NCI-H2171 treated with DMSO at 0.1 percent for 48 hours (cell line): ENCODE measurements at places on chromosomes 2 and 18.

GRCh38 chr18:24918257-24918656 lies 433.7 kb downstream of the ZNF521 start:
- no peak for DNase-seq

- peak; percentile 51 for DNase-seq
Observed at GRCh38 chr18:36568487-36568886, 260.3 kb downstream of the TPGS2 start.

DNA sequence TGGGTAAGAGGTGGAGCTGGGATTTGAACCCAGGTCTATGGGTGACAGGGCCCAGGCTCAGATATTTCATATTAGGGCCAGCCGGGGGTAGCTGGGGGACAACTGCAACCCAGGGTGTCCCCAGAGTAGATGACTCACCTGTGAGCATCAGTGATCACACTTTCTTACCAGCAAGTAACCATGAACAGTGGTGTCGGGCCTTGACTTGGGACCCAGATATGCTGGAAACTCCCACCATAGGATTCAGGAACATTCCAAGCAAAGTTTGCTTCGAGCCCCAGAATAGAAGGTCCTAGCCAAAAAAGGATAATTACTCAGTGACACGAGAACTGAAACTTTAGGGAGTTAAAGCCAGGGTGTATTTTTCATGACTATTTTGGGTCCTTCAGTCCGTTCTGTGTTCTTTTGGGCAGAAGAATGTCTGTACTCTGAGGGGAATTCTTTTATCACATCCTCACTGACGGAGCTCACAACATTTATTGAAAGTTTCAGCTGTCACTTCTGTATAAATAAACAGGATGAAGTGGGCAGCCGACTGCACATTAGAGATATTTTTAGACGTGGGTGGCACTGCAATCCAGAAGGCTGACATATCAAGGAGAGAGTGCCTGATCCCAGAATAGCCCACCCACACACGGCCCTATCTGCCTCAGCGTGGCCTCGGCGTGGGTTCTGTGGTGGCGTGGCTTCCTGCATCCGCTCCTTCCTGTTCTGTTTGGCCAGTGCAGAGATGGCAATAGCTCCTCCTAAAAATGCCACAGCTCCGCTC lies 45.6 kb downstream of the RAMP1 start:
- DNase-seq: no peak

DNA sequence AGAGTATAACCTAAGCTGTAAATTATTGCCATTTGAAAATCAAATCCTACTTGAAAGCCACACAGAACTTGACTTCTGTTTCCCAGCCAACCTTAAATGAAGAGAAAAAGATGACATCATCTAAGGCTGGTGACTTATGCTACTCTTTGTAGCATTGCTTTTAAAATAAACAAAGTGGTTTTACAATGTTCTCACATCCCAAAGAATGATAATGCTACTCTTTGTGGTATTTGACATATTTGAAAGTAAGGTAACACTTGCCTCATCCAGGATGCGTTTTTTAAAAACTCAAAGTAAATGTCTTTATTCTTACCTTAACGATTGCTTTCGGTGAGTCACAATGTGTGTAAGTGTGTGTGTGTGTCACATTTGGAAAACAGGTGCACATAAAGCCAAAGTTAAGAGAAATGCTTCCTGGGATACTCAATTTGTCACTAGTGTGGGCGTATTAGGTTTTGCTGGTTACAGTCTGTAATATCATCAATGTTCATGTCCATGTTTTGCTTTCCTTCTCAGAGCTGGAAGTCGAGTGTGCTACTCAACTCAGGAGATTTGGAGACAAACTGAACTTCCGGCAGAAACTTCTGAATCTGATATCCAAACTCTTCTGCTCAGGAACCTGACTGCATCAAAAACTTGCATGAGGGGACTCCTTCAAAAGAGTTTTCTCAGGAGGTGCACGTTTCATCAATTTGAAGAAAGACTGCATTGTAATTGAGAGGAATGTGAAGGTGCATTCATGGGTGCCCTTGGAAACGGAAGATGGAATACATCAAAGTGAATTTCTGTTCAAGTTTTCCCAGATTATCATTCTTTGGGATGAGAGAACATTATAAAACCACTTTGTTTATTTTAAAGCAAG lies 2.6 kb downstream of the PMAIP1 start:
- DNase-seq: no peak

GRCh38 chr2:62379566-62379965 lies 126.4 kb downstream of the TMEM17 start:
- DNase-seq: no peak

- no peak for DNase-seq
Observed at GRCh38 chr2:209146682-209147320, 277.0 kb upstream of the MAP2 start.

- DNase-seq: no peak
Observed at GRCh38 chr2:11212645-11213044, 57.4 kb downstream of the SLC66A3 start.

DNA sequence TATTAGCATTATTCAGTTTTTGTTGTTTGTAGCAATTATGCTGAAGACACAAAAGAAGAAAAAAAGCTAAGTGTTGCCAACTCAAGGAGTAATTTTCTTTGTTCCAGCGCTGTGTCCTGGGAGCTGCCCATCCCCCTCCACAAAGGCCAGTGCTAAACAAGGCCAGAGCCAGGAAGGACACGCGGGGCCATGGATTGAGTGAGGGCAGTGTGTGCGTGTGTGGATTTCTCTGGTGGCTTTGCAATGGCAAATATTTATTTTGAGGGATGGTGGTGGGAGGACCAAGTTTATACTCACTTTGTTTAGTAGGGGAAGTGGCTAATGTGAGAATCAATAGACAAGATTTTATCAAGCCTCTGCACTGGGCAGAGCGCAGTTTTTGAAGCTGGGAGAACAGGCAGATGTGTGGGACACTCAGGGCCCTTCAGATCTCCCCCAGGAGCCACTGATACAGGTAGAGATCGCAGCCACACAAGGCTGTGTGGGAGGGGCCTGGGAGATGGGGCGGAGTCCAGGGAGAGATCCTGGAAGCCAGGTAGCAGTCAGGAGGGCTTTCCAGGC lies 11.4 kb downstream of the AGAP1 start:
- no peak for DNase-seq

- no peak for DNase-seq
Observed at GRCh38 chr2:96604104-96604503, 34.0 kb downstream of the KANSL3 start.

DNA sequence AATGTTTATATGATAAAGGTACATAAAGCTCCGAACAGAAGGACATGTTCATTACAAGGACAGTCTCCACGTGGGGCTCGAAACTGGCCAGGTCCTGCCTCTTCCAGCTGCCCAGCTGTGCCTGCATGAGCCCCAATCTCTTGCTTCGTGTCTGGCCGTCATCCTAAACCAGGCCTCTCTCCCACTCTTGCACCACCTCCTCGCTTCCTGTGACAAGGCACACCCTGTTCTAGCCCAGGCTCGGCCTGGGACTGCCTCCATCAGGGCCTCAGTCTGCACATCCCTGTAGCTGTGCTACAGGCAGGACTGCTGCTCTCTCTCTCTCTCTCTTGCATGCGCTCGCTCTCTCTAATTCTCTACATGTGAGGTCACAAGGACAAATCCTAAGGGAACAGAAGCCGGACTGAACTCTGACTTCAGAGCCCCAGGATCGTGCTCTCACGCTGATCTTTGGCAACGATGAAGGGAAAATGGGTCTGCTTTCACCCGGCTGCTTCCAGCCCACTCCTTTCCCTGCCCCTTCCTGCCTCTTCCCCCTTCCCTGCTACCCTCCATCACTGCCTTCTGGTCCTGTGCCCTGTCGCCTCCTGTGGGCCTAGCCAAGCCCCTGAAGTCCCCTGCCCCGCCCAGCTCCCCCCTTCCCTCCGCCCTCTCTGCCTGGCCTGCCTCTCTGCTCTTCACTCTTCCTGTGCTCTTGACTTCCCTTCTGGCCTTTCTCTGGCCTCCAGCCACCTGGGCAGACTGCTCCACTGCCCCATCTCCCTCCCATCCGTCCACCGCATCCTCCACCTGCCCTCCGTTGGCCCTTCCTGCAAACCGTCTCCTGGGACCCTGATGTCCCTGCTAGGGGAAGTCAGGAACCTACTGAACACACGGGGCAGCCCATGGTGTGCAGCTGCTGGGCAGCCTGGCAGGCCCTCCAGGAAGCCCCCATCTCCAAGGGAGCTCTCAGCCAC lies 7.8 kb upstream of the GPR55 start:
- DNase-seq: no peak

- DNase-seq: no peak
Observed at GRCh38 chr18:57603871-57604270, 17.4 kb upstream of the FECH start.

DNA sequence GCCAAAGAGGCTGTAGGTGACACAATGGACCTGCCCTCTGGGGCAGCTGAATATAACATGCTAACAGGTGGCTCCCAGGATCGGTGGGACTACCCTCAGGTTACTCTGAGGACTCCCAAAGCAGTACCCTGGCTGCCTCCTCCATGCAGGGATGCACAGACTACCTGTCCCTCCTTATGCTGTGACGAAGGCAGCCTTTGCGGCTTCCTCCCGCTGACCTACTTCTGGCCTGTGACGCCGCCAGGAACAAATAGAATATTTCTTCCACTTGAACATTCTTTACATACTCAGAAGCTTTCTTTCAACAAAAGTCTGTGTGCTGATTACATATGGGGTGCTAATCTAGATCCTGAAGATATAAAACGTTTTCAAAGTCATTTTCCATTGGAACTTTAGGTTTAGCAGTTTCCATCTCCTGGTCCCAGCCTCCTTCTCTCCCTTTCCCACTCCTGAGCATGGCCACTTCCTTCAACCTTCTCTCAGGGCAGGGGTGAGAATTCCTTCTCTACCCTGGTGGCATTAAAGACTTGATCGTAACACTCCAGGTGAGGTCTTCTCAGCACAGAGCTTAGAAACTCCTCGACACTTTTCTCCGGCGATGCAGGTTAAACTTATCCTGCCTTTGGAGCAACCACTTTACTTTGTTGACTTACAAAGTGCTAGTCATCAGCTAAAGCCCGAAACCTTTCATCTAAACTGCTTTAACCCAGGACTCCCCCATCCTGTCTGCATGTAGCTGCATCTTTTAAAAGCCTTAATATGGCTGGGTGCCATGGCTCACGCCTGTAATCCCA lies 58.9 kb upstream of the STK17B start:
- no peak for DNase-seq
